ENCODE measurements at places on chromosomes 2 and 18. TPM values are rescaled to one million over a fixed set of nuclear protein-coding genes. Genes with fewer than 3 reads are reported as not detected.

FBXO48 gene
- polyA plus RNA-seq = 2.2 TPM

KCNJ13 gene
- polyA plus RNA-seq = 4.7 TPM

TUBA3E gene
- 0.04 TPM for polyA plus RNA-seq

ANKRD36 gene
- 14.5 TPM for polyA plus RNA-seq

SP9 gene
- not detected for polyA plus RNA-seq

SPDYA gene
- 2.9 TPM for polyA plus RNA-seq

ASXL3 gene
- 6.5 TPM for polyA plus RNA-seq

DNA sequence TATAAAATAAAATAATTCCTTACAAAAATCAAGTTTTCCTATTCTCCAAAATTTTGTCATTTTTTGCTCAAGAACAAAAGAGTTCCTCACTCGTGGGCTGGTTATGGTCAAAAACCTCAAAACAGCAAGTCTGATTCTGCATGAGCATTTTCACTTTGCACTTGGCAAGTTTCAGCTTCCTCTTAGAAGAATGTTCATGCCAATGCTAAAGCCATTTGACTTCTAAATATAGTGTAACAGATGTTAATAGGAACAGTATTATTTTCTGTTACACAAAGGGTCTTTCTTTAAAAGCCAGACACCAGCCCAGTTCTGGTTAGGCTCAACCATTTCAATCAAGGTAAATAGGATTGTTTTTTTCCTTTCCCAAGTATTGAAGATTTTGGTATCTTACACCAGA is 261.3 kb upstream of the CCDC68 start:
- no peak for DNase-seq

GRCh38 chr18:9947248-9947647 is 33.4 kb downstream of the VAPA start:
- no peak for DNase-seq

GRCh38 chr2:210577263-210578071 is 21.1 kb downstream of the CPS1 start:
- DNase-seq = no peak

DNA sequence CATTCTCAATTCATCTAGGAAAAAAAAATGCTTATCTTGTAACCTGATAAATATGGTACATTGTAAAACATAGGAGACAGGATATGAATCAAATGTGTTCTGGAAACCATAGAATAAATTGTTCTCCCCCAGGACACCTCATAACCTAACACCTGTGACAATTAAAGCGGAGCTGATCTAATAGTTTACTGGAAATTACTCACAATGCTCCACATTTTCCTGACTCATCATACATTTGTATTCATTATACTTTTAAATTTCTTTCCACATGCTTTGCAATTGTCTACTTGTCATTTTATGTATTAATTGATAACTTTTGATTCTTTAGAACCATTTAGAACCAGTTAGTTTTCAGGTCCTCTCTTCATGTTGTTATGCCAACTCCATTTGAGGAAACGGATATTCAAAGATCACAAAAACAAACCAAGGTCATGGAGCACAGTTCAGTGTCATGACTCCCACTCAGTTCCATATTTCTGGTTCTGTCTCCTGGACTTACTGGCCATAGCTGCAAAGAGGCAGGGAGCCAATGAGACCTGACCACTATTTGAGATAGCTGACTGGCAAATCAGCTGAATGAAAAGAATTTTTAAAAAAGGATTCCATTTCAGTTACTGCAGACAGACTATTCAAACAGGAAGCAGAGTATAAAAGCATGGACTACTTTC is 128.5 kb downstream of the CALCRL start:
- DNase-seq = no peak

DNA sequence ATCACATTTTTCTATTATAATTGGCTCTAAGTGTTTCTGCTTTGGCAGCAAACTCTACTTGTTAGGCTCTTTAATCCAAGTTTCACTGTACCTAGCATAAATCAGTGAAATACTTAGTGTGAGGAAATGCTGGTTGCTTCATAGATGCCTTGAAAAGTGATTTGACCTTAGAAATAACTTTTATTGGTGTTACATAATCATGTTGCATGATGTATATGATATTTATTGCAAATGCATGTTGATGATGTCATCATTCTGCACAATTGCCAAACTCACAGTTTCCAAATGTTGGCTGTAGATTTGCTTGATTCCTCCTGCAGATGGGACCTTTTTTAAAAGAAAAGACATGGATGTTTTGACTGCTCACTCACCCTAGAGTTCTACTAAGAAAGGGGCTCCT is 137.6 kb upstream of the BCL2L11 start:
- no peak for DNase-seq

DNA sequence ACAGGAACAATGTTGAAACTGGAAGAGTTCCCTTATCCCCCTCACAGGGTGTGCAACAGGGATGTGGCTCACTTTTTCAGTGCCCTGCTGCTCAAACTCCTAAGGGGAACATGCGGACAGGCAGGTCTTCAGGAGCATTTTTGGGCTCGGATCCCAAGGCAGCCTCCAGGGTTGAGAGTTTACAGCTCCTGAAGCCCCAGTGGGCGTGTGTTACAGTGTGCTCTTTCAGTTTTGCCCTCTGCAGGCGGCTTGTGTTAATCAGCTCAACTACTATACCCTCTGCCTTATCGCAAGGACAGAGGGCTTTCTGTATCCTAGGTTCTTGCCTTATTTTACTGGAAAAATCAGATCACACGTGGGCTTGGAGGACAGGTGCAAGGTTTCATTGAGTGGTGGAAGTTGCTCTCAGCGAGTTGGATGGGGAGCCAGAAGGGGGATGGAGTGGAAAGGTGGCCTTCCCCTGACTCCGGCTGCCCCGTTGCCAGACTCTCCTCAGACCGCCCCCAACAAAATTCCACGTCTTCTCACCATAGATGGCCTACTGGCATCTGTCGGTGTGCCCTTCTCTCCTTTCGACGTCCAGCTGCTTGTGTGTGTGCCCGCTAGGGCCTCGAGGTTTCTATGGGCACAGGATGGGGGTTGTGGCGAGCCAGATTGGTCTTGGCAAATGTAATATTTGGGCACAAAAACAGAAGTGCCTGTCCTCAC is 541.9 kb downstream of the TMX3 start:
- DNase-seq = no peak

DNA sequence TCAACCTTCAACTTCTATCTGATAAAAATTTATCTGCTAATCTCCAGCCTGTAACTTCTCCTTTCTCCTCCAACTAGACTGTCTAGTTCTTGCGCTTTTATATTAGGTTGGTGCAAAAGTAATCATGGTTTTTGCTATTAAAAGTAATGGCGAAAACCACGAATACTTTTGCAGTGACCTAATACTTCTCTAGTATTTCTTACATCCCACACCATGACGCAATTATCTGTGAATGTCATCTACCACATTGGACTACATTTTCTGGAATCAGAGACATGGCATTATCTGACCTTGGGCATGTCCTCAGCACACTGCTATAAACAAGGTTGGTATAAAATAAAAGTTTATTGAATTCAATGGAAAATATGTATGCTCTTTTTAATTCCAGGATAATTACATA is 370.2 kb upstream of the LYPD1 start:
- no peak for DNase-seq

DNA sequence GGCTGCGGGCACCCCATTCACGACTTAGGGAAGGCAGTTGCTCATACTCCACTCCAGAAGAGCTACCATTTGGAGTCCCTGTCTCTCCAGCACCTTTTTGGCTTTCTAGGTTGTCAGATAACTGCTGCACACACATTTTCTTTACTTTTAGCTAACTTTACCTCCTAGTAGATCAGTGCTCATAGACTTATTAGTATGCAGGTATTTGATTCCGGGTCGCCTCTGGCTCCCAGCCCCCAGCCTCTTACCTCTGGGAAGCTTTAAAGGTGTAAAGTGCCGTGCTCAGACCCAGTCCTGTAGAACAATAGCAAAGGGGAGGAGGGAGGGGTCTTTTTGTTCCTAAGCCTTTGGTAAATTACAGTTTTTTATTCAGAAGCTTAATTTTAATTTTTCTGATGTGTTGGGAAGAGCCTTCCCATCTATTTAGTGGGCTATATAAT is 102.9 kb downstream of the SPTBN1 start:
- no peak for DNase-seq

- no peak for DNase-seq
Measured at GRCh38 chr18:39167990-39168389, 1602.4 kb upstream of the CELF4 start.

- no peak for DNase-seq
Measured at GRCh38 chr2:150129921-150130575, 357.4 kb downstream of the RND3 start.

GRCh38 chr2:176105730-176106580 is 1.1 kb upstream of the HOXD11 start:
- DNase-seq = no peak

DNA sequence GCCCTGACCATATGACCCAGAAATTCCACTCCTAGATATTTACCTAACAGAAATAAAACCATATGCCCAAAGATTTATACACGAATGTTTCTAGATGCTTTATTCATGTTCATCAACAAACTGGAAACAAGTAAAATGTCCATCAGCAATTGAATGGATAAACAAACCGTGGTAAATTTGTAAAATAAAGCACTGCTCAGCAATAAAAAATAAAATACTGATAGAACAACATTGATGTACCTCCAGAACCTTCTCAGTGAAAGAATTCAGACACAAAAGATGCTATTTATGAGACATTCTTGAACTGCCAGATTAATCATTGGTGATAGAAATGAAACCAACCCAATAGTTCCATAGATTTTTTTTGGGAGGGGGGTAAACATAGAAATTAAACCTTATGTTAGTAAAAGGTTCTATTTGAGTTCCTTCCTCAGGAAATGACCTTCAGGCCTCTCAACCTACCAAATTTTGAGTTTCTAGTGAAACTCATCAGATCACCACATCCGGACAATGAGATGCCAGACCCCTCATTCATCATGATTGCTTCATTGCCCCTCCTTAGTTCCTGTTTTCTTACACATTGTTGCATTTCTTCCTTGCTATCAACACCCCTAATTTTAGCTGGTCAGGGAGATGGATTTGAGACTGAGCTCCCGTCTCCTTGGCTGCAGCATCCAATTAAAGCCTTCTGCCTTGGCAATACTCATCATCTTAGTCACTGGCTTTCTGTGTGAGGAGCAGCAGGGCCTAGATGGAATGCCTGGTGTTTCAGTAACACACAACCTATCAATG is 203.5 kb downstream of the LPIN1 start:
- DNase-seq = no peak

GRCh38 chr2:109582928-109583895 is 30.6 kb downstream of the SEPTIN10 start:
- DNase-seq = no peak

DNA sequence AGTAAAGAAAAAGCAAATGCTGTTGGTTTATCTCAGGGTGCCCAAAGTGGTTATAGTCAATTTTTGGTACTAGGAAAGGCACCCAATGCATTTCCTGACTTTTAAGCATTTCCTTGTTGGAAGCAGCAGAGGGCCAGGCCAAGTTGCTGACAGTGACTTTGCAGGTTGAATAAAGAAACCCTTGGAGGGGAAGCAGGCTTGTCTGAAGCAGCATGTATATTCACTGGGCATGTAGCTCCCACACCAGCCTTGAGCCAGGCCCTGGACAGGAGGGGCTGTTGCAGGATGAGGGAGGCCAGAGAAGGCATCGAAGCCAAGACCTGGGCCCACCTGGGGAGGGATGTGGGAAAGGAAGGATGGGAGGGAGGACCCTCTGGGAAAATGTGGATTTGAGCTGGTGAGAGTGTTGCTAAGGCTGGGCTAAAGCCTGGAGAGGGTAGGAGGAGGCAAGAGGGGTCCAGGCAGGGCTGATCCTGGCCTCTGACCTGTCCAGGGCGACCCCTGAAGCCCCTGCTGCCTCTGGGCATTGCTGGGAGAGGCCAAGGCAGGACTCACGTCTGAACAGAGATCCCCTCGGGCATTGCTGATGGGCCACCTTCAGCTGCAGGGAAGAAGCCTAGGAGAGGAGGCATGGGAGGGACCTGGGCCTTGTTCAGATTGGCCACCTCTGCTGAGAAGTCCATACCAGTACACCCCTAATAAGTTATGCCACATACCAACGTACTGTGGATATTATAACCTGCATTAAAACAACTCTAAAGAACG is 79.6 kb downstream of the STPG4 start:
- DNase-seq = no peak

GRCh38 chr2:71666094-71666474 is 212.7 kb downstream of the DYSF start:
- DNase-seq = no peak

DNA sequence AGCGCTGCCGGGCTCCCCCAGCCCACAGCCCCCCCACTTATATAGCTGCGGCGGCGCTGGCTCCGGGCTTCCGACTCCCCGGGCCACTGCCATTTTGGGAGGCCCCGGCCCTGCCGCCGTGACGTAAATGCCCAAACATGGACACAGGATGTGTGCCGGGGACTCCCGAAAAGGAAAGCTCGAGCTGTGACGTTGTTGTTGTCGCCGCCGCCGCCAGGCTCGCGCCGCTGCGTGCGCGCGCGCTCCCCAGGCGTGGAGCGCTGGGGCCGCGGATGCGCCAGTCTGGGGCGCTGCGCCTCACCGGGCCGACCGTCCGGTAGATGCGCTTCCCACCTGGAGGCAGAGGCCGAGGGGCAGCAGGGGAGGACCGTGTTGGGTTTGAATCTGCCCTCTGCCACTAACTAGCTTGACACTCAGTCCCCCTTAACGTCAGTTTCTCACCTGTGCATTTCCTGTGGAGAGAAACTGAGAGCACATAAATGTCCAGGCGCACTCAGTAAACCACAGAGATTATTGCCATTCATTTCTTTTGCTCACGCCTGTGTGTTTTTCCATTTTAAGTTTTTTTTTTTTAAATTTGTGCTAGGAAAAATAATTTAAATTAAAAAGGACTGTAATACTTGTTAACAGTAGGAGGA is at the start of gene EGR4:
Gene EGR4 (minus strand): TSS at position 15 of the 638 bp plus-strand sequence. CDS start 231 bp downstream, outside the sequence.
- DNase-seq = no peak

DNA sequence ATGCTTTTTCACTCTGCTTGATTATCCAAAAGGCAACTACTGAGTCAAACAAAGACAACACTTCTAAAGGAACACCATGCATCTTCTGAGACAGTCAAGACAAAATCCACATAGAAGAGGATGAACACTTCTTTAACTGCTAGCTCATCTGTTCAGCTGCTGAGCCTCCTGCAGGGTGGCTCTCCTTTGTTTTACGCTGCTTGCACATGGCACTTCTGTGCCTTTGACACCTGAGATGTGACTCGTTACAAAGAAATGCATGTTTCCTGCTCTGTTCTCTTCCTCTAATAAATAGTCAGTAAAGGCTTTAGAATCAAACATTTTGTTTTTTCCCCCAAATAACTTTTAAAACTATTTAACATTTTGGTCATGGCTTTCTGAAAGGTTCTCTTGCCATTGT is 1129.4 kb downstream of the TDRD15 start:
- DNase-seq = no peak

Measured in right renal pelvis (tissue), 4 donors.